ENCODE measurements at places on chromosomes 1 and 21. TPM values are rescaled to one million over a fixed set of nuclear protein-coding genes. Genes with fewer than 3 reads are reported as not detected.
A peak's percentile ranks its signal among the peaks of the same experiment; 100 is the strongest.

The PPIAL4G gene
- not detected for total RNA-seq

DNA sequence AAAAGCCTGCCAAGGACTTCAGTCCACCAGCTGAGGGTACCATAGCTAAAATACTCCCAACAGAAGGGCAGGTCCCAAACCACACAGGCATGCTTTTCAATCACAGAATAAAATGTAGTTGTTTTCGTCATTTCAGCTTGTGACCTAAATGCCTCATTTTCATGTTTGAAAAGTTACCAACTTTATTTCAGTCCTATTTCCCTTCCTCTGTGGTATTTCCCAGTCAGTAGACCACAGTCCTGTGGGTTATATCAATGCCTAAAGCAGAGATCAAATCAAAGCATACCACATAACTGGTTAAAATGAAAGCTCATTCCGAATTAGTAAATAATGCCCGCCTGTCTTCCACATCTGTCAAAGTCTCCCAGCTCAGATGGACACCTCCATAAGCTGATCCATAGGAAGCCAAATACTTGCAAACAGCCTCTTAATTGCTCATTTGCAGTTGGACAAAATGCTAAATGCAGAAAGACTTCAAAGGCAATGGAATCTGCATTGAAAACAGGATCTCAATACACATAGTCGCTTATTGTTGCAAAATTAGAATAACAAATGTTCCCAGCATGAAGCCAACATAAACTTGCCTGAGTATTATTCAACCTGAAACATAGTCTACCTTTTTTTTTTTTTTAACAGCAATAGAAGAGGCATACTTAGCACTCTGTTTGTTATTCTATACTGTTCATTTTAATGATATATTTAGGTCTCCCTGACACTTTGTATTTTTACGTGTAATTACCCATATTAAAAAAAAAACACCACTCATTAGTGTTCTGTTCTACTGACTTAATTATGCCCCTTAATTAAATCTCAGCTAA is 53.9 kb downstream of the NR5A2 start:
- no peak overlapping the region for H3K27ac ChIP-seq
- H3K27me3 ChIP-seq, result no peaks in the 10 kb centered on the region
- H3K4me1 ChIP-seq, result peaks cover 18% of the 10 kb centered on the region
- no peaks in the 10 kb centered on the region for H3K36me3 ChIP-seq
- DNase-seq, result peak; percentile 74

The RBP7 gene
- total RNA-seq, result 3.2 TPM

- H3K4me3 ChIP-seq, result no peak overlapping the region
- no peaks in the 10 kb centered on the region for H3K36me3 ChIP-seq
- H3K27ac ChIP-seq, result no peak overlapping the region
- H3K27me3 ChIP-seq, result no peaks in the 10 kb centered on the region
Measured at GRCh38 chr1:198778049-198778448, 139.2 kb downstream of the PTPRC start.

The CRP gene
- not detected for total RNA-seq

DNA sequence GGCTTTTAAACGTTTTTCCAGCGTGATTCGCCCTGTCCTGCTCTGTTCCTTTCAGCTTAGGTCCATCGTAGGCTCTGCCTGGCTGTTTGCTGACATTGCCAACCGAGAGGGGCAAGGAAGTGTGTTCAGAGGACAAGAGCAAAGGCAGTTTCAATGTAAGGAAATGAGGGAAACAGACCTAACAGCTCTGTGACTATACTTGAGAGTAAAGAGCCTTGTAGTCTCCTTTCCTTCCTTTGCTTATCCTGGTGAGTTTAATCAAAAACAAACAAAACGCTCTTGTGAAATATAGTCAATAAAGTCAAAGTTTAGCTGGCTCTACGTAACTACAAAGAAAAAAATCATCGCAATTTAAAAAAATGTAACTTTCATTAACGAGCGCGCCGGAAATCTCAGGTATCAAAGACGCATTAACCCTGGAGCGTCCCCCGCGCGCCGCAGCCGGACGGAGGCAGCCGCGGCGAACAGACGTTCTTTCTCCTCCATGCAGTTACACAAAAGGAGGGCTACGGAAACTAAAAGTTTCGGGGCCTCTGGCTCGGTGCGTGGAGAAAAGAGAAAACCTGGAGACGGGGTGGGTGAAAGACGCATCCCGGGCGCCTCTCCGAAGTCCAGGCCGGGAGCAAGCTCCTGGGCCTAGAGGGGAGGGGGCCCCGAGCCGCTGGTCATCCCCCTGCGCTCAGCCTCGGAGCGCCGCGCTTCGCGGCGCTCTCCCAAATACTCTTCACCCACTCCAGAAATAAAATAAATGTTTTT is 617 bp upstream of the ADGRL2 start:
- peak overlapping the region; percentile 80 for H3K4me3 ChIP-seq
- H3K4me1 ChIP-seq, result peaks cover 40% of the 10 kb centered on the region
- peak; percentile 89 for DNase-seq
- H3K27me3 ChIP-seq, result peaks cover 6% of the 10 kb centered on the region

DNA sequence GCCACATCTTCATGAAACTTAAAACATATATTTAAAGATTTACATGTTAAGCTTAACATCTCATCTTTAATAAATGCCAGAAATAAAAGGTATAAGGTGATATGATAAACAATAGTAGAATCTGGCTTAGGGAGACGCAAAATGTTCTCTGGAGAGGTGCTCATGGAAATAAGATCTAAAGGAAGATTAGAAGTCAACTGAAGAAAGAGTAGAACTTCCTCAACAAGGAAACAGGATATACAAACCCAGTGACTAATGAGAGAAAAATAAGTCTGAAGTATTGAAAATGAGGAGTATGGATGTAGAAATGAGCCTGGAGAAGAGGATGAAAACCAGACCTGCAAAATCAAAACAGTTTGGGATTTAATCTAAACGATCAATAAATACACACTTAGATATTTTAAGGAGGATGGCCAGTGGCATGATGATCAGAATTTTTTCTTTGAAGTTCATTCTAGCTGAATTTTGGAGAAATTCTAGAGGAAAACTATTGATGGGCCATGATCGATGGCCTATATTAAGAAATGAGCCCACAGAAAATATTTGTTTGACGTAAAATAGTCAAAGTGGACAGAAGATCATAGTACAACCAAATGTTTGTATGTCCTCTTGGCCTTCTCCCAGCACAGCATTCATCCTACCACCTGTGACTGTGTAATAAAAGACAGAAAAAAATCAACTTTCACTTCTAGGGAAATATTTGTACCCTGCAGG is 387.9 kb upstream of the PTBP2 start:
- no peaks in the 10 kb centered on the region for H3K4me1 ChIP-seq
- no peak overlapping the region for H3K27ac ChIP-seq
- no peak overlapping the region for H3K4me3 ChIP-seq
- DNase-seq, result no peak
- no peaks in the 10 kb centered on the region for H3K27me3 ChIP-seq
- no peaks in the 10 kb centered on the region for H3K36me3 ChIP-seq

The ATP5PF gene
- total RNA-seq, result 154 TPM

DNA sequence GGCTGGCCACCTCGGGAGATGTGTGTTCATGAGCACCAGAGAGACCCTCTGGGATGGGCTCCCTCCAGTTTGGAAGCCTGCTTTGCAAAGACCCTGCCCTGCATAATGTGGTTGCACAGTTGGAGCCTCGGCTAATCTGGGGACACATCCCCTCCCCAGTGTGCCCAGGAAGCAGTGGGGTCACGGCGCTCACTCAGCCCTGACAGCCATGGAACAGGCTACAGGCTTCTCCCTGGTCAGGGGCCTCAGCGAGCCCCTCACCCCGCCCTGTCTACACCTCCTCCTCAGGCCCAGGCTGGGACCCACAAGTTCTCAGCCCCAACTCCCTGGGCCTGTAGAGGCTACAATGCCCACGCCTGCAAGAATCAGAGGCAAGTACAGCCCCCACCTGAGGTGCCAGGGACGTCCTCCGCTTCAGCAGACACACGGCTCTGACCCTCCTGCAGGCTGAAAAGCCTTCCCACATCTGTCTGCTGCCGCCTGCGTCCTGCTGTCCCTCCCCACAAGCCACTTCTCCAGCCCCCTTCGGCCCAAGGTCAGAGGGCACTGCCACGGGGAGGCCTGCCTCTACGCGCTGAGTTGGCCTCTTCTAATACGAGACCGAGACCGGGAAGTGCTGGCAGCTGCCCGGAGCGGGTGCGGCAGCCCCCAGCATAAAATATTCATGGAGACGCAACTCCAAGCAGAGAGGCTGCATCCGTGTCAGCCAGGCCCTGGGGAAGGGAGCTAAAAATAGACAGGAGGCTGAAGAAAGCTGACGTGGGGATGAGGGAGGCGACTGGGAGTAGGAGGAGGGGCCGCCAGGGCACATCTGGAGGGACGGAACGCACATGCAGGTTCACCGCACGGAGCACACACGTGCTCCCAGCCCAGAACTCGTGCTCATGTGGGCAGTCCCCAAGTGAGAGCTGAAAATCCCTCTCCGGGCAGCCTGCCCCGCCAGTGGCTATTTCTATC is 15.2 kb upstream of the GPR153 start:
- DNase-seq, result peak; percentile 36
- H3K27me3 ChIP-seq, result no peaks in the 10 kb centered on the region
- no peak overlapping the region for H3K4me3 ChIP-seq
- H3K27ac ChIP-seq, result 0 out of 2 replicates have a peak overlapping the region, but pooled peaks have one; percentile 26

GRCh38 chr1:87226341-87226760 is 102.3 kb upstream of the LMO4 start:
- H3K36me3 ChIP-seq, result no peaks in the 10 kb centered on the region
- no peak overlapping the region for H3K4me3 ChIP-seq
- peak; percentile 73 for DNase-seq
- no peaks in the 10 kb centered on the region for H3K27me3 ChIP-seq
- H3K27ac ChIP-seq, result no peak overlapping the region
- 0 out of 2 replicates have a peak, but pooled peaks cover 3% of the 10 kb centered on the region for H3K4me1 ChIP-seq

GRCh38 chr1:218459450-218459849 is 114.3 kb downstream of the TGFB2 start:
- H3K4me3 ChIP-seq, result no peak overlapping the region
- peak; percentile 13 for DNase-seq
- no peaks in the 10 kb centered on the region for H3K36me3 ChIP-seq
- H3K27ac ChIP-seq, result no peak overlapping the region

The LCE3B gene
- total RNA-seq, result not detected

- DNase-seq, result no peak
- peaks cover 16% of the 10 kb centered on the region for H3K4me1 ChIP-seq
- no peaks in the 10 kb centered on the region for H3K36me3 ChIP-seq
- H3K4me3 ChIP-seq, result no peak overlapping the region
- no peak overlapping the region for H3K27ac ChIP-seq
Measured at GRCh38 chr1:198604975-198605374, 33.9 kb upstream of the PTPRC start.

The ANGPTL1 gene
- not detected for total RNA-seq

The CYP4A22 gene
- total RNA-seq, result not detected

The ATP1A4 gene
- total RNA-seq, result 0.63 TPM

DNA sequence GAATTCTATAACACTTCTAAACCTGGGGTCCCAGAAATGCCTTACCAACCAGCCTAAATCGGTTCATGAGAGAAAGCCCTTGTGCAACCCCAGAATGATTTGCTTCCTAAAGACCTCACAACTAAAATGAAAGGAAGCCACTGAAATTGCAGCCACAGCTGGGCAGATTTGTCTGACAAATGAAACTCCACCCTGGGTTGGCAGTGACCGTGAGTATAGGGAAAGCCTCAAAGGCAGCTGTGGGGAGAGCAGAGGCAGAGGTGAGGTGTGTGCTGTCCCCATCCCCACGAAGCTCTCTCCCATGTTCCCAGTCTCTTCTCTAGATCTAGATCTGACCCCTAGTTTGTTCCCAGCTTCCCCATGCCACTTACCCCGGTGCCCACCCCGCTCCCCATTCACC is 23.1 kb downstream of the RHBDL2 start:
- no peak overlapping the region for H3K4me3 ChIP-seq
- no peaks in the 10 kb centered on the region for H3K4me1 ChIP-seq
- DNase-seq, result no peak
- H3K36me3 ChIP-seq, result no peaks in the 10 kb centered on the region
- H3K27ac ChIP-seq, result no peak overlapping the region

The OPN3 gene
- total RNA-seq, result 46.8 TPM

The IVL gene
- not detected for total RNA-seq

- DNase-seq, result no peak
- no peaks in the 10 kb centered on the region for H3K36me3 ChIP-seq
- no peaks in the 10 kb centered on the region for H3K27me3 ChIP-seq
Measured at GRCh38 chr21:15809818-15810217, 80.0 kb downstream of the USP25 start.

DNA sequence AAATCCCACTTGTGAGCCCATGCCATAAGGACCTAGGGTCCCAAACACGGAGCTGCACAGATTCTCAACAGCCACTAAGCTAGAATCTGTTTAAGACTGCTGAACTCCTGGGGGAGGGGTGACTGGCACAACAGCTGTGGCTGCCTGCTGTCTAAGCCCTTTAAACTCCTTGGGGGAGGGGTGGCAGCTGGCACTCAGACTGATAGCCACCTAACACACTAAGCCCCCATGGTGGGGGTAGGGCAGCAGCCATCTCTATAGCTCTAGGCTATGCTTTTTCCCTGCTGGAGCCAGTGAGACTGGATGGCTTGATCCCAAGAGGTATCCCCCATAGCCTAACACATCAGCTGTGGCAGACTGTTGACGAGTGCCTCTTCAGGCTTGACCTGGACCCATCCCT is 73.3 kb upstream of the FMO3 start:
- no peak overlapping the region for H3K4me3 ChIP-seq
- H3K36me3 ChIP-seq, result no peaks in the 10 kb centered on the region
- no peaks in the 10 kb centered on the region for H3K27me3 ChIP-seq
- no peaks in the 10 kb centered on the region for H3K4me1 ChIP-seq
- H3K27ac ChIP-seq, result no peak overlapping the region

The RNU1-2 gene
- under 0.01 TPM for total RNA-seq

DNA sequence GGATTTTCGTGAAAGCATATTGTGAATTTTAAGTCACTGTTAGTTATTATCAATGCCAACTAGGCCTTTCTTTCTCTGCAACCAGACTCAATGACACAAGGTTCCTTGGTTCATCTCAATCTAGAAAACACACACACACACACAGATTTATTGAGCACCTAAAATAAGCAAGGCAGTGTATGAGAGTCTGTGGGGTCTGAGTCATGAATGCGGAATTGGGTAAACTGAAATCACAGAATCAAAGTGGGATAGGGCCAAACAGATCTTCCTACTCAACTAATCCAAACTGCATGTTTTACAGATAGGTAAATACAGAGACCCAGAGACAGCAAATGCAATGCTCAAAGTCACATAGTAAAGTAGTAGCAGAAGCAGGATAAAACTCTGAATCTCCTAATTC is 48.5 kb upstream of the NRDC start:
- H3K4me1 ChIP-seq, result no peaks in the 10 kb centered on the region
- no peak for DNase-seq
- H3K36me3 ChIP-seq, result peaks cover under 1% of the 10 kb centered on the region
- H3K4me3 ChIP-seq, result no peak overlapping the region
- H3K27me3 ChIP-seq, result no peaks in the 10 kb centered on the region

GRCh38 chr1:225651872-225652728 is 823 bp downstream of the ENAH start:
- no peaks in the 10 kb centered on the region for H3K27me3 ChIP-seq
- peaks cover 36% of the 10 kb centered on the region for H3K4me1 ChIP-seq
- H3K27ac ChIP-seq, result peak overlapping the region; percentile 99

DNA sequence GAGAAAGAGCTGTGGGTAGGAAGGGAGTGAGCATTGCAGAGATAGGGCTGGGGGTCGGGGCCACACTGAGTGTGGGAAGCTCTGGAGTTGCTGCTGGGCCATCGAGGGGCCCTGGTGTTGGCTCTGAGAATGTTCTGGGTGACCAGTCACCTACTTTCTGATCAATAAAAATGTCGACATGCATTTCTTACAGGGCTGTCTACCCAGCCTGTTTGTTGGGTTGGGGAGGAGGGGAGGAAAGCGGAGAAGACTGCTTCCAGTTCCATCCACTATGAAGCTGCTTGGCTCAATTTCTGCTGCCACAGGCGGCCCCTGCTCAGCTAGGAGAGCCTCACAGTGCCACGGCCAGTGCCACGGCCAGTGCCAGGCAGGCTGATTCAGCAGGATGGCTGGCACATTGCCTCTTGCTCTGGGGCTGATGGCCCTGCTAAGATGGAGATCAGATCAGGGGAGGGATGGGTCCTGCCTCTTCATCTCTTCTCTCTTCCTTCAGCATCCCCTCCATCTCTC is 3.0 kb upstream of the PADI3 start:
- no peaks in the 10 kb centered on the region for H3K36me3 ChIP-seq
- H3K27ac ChIP-seq, result no peak overlapping the region
- DNase-seq, result no peak
- H3K4me3 ChIP-seq, result no peak overlapping the region

Measured in GM23338 (cell line).